ENCODE measurements at places on chromosomes 6 and 20. TPM values are rescaled to one million over a fixed set of nuclear protein-coding genes. Genes with fewer than 3 reads are reported as not detected.

GRCh38 chr6:159829526-159829925, 29.4 kb downstream of the PNLDC1 start:
- DNase-seq, result no peak

Gene QRSL1
- 8.0 TPM for total RNA-seq

- no peak for DNase-seq
Observed at GRCh38 chr20:3430376-3431069, 23.1 kb upstream of the DNAAF9 start.

- no peak for DNase-seq
Observed at GRCh38 chr6:53282234-53282633, 66.5 kb downstream of the ELOVL5 start.

- DNase-seq, result no peak
Observed at GRCh38 chr6:18432180-18432579, 45.0 kb downstream of the RNF144B start.

Gene SEL1L2
- total RNA-seq, result not detected

Gene KCNK16
- not detected for total RNA-seq

Data from T-cell (primary cell).